ENCODE measurements at places on chromosomes 3 and 15.

DNA sequence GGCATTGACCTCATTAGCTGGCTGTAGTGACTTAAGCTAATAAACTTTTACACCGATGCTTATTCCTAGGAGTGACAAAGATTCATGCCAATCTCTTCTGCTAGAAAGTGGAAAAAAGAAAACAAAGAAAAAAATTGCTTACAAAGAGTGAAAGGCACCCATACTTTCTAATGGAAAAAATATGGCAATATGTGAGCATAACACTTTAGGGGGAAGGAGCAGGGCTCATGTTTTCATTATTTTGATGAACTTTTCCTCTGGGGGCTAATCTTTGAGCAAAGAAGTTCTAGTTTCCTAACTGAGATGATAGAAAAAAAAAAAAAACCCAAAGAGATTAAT, 94.8 kb upstream of the THRB start:
- DNase-seq = no peak

DNA sequence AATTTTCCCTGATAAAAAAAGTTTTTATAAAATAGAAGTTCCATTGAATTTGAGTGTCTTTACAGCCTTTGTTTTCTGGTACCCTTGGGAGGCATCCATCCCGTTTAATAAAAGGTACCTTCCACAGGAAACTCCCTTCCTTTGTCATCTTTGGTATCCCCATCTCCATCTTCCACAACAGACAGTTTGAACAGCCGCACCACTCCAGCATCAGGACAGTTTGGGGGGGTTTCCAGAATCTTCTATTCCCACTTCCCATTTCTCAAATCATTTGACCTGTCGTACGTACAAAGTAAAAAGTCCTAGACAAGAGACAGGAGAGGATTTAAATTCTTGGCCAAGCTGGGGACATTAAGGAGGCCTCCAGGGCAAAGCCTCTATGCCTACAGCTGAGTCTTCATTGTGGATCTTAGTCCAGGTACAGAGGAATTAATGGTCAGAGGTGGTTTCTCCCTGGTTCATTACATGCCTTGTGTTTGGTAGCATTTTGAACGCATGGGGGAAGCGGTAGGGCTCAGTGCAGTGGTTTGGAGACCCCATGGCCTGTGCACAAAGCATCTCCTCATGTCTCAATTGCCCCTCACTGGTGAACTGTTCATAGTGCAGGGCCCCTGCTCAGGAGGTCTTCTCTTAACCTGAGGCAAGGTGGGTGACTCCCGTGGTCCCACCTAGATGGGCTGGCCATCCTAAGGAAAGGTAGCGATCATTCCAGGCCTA, 19.4 kb upstream of the BCL2A1 start:
- no peak for DNase-seq

DNA sequence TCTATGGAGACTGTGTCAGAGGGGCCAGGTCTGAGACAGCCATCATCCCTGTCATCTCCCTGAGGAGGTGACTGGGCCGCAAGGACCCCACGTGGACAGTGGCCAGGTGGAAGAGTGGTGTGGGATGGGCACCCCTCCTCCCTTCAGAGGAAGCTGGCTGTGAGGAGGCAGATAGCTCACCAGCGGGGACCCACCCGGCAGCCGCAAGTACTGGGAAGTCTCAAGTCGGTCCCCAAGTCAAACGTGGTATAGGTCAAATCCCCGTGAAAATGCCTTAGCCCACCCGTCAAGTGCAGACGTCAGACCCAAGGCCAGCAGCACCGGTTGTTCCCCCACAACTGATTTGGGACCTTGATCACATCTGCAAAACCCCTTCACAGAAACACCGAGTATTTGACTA, 12.3 kb upstream of the KLF13 start:
- no peak for DNase-seq

DNA sequence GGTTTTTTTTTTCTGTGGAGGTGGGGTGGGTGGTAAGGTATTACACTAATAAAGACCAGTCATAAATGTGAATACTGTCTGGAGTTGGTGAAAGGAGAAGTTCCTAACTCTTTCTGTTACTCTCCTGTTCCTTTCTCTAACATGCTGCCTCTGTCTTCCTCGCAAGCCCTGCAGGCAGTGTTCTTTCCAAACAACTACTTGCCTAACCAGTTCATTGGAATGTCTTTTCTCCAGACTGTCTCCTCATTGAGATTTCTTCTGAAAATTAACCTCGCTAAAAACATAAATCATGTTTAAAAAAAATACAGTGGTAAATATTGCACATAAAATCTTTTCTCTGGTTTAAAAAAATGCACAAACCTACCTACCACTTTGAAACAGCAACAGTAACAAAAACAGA, 135.2 kb downstream of the TP63 start:
- DNase-seq = no peak

DNA sequence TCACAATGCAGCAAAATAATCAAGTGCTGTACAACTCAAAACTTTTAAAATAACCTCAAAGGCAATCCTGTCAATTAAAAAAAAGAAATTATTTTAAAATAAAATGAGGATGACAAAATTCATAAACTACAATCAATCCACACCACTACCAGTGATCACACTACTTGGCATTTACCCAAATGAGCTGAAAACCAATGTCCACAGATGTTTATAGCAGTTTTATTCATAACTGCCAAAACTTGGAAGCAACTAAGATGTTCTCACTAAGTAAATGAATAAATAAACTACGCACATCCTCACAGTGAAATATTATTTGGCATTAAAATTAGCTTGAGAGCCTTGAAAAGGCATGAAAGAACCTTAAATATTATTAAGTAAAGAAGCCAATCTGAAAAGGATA, 121.3 kb downstream of the STAG1 start:
- DNase-seq = no peak

DNA sequence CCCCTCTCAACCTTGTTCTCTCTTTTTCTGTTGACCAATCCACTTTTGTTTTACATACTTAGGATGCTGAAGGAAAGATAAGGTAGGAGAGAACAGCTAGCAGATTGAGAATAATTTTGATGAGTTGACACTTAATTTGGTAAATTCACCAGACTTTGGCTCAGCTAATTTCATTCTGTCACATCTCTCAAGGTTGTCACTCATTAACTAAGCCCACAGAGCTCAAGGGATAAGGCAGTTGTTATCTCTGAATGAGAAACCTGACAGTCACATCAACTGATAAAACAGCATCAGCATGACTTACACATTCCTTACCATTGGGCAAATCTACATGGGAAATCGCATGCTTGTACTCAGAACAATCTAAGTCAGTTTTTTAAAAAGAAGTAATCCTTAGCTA, 591.4 kb downstream of the NLGN1 start:
- no peak for DNase-seq

DNA sequence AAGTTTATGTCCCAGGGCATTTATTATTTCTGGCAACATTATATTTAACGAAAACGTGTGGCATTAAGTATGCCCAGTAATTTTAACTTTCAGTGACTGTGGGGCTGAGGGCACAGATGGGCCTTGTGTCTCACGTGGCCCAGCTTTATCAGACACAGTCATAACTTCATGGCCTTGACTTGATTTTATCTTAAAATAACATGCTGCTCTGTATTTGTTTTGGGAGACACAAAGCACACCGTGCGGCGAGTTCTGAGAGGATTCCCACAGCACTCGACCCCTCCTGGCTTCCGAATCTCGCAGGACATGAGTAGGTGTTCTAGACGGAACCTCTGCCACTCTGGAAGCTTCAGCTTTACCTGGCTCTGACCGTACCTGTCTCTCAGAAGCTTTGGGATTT, 180.8 kb downstream of the ADAMTS17 start:
- DNase-seq = no peak

- no peak for DNase-seq
Observed at GRCh38 chr3:116757315-116757714, 47.7 kb downstream of the TUSC7 start.

GRCh38 chr3:31622636-31623288, 90.0 kb downstream of the STT3B start:
- DNase-seq = no peak

GRCh38 chr3:71251156-71251775, 332.3 kb downstream of the FOXP1 start:
- no peak for DNase-seq

GRCh38 chr15:72911626-72912025, 128.1 kb upstream of the ADPGK start:
- no peak for DNase-seq

GRCh38 chr3:168087539-168087938, 8.2 kb downstream of the GOLIM4 start:
- DNase-seq = no peak

GRCh38 chr15:57649138-57649537, 57.4 kb upstream of the POLR2M start:
- DNase-seq = no peak

- no peak for DNase-seq
Observed at GRCh38 chr3:38655708-38656300, 6.3 kb upstream of the SCN5A start.

DNA sequence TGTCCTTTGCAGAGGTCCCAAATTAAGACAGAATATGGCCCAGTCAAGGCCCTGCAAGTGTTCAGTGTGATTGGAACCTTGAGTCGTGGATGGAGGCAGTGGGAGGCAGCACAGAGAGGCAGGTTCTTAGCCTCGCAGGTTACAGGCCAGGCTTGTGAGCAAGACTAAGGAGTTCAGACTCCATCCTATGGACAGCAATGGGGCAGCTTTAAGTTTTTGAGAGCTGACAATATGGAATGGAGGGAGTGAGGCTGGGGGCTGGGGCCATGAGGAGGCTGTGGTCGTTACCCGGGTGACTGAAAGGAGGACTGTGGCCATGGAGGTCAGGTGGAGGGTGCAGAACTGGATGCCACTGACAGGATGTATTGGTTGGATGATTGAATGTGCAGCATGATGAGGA, 74.1 kb upstream of the PRR23C start:
- DNase-seq = no peak
